Karpas-422 (cell line): ENCODE measurements at places on chromosomes 1 and 21.

DNA sequence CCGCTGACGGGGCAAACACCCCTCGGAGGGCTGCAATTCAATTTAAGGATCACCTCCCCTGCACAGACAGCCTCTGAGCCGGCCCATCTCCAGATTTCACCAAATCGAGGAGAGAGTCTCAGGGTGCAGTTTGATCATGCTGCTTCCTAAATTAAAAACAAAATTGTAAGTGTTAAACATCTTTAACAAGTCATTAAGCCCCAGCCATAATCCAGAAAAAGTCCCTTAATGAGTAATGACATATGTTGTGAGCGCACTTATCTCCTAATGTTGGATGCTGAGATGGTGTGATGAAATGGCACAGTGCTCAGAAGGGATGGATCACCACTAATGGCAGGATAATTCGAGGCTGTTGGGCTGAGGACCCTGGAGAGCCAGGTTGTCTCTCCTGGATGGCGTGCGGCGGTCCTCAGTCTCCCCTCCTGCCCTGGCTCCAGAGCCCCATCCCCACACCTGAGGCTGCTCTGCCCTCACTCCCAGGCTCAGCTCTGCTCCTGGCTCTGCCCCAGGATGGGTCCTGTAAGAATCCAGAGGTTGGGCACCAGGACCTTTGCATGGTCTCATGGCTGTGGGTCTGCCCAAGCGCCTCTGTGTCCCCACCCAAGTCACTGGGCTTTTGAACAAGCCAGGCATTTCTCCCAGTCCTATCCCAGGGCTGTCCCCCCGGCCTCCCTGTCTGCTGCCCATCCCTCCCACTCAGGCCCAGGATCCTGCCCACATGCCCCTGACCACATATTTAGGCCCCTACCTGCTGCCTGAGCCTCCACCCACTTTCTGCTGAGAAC is 224.4 kb upstream of the POU3F1 start:
- H3K27me3 ChIP-seq: no peaks in the 10 kb centered on the region
- no peak for DNase-seq
- H3K4me1 ChIP-seq: no peaks in the 10 kb centered on the region
- H3K36me3 ChIP-seq: no peaks in the 10 kb centered on the region
- H3K4me3 ChIP-seq: no peak overlapping the region

DNA sequence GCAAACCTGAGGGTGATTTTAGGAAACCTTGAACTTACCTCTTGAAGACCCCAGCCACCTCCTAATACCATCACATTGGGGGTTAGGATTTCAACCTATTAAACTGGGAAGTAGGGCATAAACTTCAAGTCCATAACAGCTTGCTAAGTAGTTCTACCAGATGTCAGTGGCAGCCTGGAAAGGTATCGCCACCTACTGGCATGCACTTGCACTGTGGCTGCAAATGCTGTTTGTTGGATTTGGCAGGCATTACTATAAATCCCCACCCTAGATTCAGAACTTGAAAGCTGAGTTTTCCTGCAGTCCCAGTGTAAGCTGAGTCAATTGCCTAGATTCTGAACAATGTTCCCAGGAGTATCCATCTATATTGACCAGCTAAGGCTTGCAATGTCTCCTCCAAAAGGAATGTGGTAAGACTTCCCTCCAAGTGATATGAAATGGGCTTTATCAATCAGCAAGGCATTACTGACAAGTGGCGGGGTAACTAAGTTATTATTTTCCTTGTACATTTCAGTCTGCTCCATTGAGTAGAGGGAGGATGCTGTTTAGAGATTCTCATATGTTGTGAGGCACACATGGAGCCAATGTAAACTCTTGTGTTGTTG is 474.5 kb downstream of the PTPRC start:
- H3K27me3 ChIP-seq: no peaks in the 10 kb centered on the region
- H3K4me1 ChIP-seq: no peaks in the 10 kb centered on the region
- no peak overlapping the region for H3K27ac ChIP-seq

DNA sequence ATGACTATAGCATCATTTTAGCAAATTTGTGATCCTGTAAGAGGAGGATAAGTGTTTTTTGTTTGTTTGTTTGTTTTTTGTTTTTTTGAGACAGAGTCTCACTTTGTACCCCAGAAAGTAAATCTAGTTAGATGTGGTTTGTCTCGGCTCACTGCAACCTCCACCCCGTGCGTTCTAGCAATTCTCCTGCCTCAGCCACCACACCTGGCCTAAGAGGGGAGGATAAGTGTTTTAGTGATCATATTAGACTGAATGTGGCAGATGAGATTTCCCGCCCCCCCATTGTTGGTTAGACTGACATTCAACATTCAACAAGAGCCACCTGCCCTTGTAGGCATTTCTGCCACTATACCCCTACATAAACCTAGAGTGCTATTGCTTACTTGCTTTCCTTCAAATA is 98.5 kb downstream of the OSBPL9 start:
- H3K36me3 ChIP-seq: no peaks in the 10 kb centered on the region
- DNase-seq: no peak
- H3K4me3 ChIP-seq: no peak overlapping the region
- H3K27ac ChIP-seq: no peak overlapping the region
- no peaks in the 10 kb centered on the region for H3K27me3 ChIP-seq

- no peaks in the 10 kb centered on the region for H3K36me3 ChIP-seq
- H3K27me3 ChIP-seq: no peaks in the 10 kb centered on the region
- H3K4me3 ChIP-seq: peak overlapping the region; percentile 83
- peaks cover 59% of the 10 kb centered on the region for H3K4me1 ChIP-seq
- H3K27ac ChIP-seq: peak overlapping the region; percentile 62
Measured at GRCh38 chr21:29299046-29299915, 559 bp downstream of the BACH1 start.

DNA sequence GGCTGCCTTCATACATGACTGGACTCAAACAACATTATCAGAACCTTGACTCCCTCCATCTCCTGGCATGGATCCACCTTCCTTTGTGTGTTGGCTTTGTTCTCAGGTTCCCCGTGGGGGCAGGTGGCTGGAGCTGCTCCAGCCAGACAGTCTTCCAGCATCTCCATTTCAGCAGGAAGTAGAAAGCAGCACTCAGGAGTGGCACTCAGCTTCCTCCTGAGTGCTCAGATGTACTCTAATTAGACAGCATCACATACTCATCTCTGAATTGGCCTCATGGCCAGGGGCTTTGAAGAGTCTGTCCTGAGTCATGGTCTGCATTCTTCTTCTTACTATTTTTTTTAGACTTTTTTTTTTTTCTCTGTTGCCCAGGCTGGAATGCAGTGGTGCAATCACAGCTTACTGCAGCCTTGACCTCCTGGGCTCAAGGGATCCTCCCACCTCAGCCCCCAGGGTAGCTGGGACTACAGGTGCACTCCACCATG is 27.9 kb downstream of the OVAAL start:
- H3K4me3 ChIP-seq: no peak overlapping the region
- H3K27ac ChIP-seq: no peak overlapping the region
- H3K27me3 ChIP-seq: no peaks in the 10 kb centered on the region
- no peaks in the 10 kb centered on the region for H3K4me1 ChIP-seq
- no peaks in the 10 kb centered on the region for H3K36me3 ChIP-seq

DNA sequence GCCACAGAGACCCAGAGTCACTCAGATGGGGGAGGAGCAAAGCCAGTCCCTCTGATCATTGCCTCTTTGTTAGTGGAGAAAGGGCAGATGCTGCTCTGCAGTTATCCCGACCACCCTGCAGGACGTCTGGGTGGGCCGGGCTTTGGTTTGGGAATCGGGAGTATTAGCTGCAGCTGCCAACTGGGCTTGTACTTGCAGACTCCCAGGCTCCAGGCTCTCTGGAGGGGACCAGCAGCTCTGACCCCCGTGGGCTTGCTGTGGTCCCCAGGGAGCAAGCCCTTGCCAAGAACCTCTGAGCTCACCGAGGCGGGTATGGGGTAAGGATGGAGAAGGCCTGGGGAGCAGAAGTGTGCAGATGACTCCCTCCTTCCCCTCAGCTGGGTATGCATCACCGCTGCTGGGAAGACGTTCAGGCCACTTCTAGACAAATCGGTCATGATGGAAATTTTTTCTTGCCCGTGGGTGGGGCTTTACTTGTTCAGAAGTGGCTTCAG is 21.6 kb downstream of the MAPKAPK2 start:
- no peak overlapping the region for H3K4me3 ChIP-seq
- H3K36me3 ChIP-seq: no peaks in the 10 kb centered on the region

DNA sequence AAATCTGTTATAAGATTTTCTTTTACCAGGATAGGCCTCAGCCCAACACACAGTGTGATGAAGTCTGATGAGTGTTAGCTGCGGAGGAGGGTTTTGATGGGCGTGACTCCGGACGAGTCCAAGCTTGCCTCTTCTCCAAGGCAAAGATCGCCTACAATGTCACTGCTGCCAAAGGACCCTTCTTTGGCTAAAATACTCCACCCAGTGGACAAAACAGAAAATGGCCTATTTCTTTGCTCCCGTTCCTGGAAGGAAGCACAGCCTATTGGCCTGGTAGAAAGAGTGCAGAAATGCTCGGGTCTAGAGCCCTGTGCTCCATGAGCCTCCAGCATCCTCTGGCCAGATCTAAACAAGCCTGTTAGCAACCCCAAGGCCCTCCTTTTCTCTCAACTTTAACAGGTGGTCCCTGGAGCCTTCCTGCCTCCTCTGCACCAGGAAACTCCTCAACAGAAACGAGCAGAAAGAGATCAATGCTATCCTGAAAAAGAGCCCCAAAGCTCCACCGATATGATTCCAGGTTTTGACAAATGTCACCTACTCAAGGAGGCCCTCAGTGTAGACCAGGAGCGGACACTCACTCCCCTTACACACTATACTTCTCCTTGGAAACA is 3.4 kb upstream of the CASQ2 start:
- DNase-seq: peak; percentile 84
- no peaks in the 10 kb centered on the region for H3K36me3 ChIP-seq
- no peak overlapping the region for H3K4me3 ChIP-seq

- peaks cover 63% of the 10 kb centered on the region for H3K4me1 ChIP-seq
- peak overlapping the region; percentile 47; the same call in 1 of the 2 replicates for H3K27ac ChIP-seq
- H3K4me3 ChIP-seq: no peak overlapping the region
Measured at GRCh38 chr1:154837034-154837671, 32.9 kb downstream of the KCNN3 start.

- no peaks in the 10 kb centered on the region for H3K36me3 ChIP-seq
- H3K27me3 ChIP-seq: no peaks in the 10 kb centered on the region
- no peaks in the 10 kb centered on the region for H3K4me1 ChIP-seq
- no peak for DNase-seq
Measured at GRCh38 chr1:215416497-215416896, 150.6 kb upstream of the KCTD3 start.

DNA sequence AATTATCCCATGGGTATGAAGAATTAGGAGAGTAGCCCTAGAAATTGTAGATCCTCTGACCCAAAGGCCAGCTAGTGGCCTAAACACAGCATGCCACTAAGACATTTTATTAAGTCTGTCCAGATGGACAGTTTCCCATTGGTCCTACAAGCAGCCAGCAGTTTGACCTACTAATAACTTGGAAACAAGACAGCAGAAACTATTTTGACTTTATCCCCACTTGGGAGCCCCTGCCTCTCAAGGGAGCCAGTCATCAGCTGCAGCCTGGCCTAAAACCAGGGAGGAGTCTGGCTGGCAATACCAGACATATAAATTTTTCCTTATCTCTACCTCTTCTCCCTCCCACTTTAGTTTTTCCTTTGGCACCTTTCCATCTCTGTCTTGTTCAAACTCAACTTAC is 222.6 kb upstream of the KCTD3 start:
- H3K27me3 ChIP-seq: no peaks in the 10 kb centered on the region
- H3K36me3 ChIP-seq: no peaks in the 10 kb centered on the region
- no peak overlapping the region for H3K4me3 ChIP-seq
- H3K4me1 ChIP-seq: no peaks in the 10 kb centered on the region

- DNase-seq: no peak
- H3K4me1 ChIP-seq: no peaks in the 10 kb centered on the region
- no peaks in the 10 kb centered on the region for H3K27me3 ChIP-seq
- no peak overlapping the region for H3K4me3 ChIP-seq
Measured at GRCh38 chr1:63230722-63231121, 91.6 kb upstream of the FOXD3 start.

DNA sequence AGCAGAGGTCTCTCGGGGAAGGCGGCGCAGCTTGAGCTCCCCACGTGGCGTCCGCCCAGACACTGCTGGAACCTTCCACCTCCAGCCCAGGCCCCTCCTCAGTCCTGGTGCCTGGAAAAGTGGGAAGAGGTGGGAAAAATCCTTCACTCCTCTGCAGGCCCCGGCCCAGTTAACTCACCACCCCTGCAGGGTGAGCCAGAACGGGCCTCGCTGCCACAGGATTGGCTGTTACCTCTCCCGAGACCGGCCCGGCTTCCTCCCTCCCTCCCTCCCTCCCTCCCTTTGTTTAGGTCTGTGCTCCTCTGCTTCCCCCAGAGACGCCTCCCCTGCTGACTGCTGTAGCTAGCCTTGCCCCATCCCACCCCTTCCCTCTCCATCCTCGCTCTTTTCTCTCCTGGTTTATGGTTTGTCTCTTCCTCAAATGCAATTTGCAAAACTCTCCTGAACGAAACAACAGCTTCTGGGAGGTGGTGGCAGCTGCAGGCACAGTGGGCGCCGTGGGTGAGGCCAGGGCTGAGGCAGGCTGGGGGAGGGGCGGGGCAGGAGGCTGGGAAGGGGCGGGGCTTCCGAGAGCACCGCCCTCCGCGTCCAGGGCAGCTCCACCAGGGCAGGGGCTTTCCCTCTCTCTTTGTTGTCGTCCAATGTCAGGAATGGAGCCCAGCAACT is 6.5 kb downstream of the CAPN9 start:
- peak overlapping the region; percentile 44; the same call in 1 of the 2 replicates for H3K4me3 ChIP-seq
- H3K27me3 ChIP-seq: no peaks in the 10 kb centered on the region
- peaks cover 24% of the 10 kb centered on the region for H3K4me1 ChIP-seq
- DNase-seq: peak; percentile 74
- no peak overlapping the region for H3K27ac ChIP-seq
- no peaks in the 10 kb centered on the region for H3K36me3 ChIP-seq

GRCh38 chr1:82221721-82222120 is 421.0 kb downstream of the ADGRL2 start:
- H3K27ac ChIP-seq: no peak overlapping the region
- DNase-seq: no peak
- H3K4me1 ChIP-seq: no peaks in the 10 kb centered on the region
- no peaks in the 10 kb centered on the region for H3K27me3 ChIP-seq
- no peak overlapping the region for H3K4me3 ChIP-seq
- no peaks in the 10 kb centered on the region for H3K36me3 ChIP-seq

GRCh38 chr1:46370214-46370633 is 23.9 kb upstream of the FAAH start:
- no peaks in the 10 kb centered on the region for H3K36me3 ChIP-seq
- peaks cover 40% of the 10 kb centered on the region for H3K4me1 ChIP-seq
- H3K4me3 ChIP-seq: peak overlapping the region; percentile 35; the same call in 1 of the 2 replicates
- DNase-seq: peak; percentile 76

DNA sequence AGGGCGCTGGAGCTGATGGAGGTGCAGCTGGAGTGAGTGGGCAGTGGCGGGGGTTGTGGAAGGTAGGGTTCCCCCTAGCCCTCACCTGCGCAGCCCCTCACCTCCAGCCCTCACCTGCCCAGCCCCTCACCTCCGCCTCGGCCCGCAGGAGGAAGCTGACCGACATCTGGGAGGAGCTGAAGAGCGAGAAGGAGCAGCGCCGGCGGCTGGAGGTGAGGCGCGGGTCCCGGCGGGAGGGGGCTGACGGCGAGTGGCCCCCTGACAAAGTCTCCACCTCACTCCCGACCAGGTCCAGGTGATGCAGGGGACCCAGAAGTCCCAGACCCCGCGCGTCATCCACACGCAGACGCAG is 2.7 kb downstream of the EVA1B start:
- H3K36me3 ChIP-seq: 0 out of 2 replicates have a peak, but pooled peaks cover 2% of the 10 kb centered on the region
- peaks cover 24% of the 10 kb centered on the region for H3K4me1 ChIP-seq
- no peaks in the 10 kb centered on the region for H3K27me3 ChIP-seq
- no peak overlapping the region for H3K4me3 ChIP-seq
- H3K27ac ChIP-seq: no peak overlapping the region

- no peaks in the 10 kb centered on the region for H3K27me3 ChIP-seq
- H3K4me3 ChIP-seq: no peak overlapping the region
- no peaks in the 10 kb centered on the region for H3K4me1 ChIP-seq
Measured at GRCh38 chr1:158366783-158367182, 13.1 kb downstream of the CD1E start.

- no peak overlapping the region for H3K27ac ChIP-seq
- H3K27me3 ChIP-seq: no peaks in the 10 kb centered on the region
- no peak overlapping the region for H3K4me3 ChIP-seq
- no peaks in the 10 kb centered on the region for H3K36me3 ChIP-seq
Measured at GRCh38 chr1:162633081-162633762, 958 bp downstream of the DDR2 start.
